ENCODE measurements at places on chromosomes 12 and 14. TPM values are rescaled to one million over a fixed set of nuclear protein-coding genes. Genes with fewer than 3 reads are reported as not detected.

DNA sequence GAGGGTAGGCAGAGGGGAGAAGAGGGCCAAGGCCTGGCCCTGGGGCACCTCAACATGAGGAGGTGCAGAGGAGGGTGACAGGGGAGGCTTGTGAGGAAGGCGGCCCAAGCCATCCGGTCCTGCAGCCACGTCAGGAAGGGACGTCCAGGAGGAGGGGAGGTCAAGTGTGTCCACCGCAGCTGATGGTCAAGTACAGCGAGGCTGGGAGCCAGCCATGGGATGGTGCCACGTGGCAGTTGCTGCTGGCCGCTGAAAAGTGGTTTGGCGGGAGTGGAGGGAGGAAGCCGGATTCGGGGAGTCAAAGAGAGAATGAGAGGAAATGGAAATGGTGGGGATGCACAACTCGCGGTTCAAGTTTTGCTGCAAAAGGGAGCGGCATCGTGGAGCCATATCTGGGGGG lies 41.2 kb downstream of the PRIMA1 start:
- no peak for DNase-seq

CELA1 gene
- not detected for total RNA-seq

GRCh38 chr12:15494329-15495046 lies 172.2 kb downstream of the PTPRO start:
- no peak for DNase-seq

SLC2A14 gene
- total RNA-seq: 0.13 TPM

TMEM52B gene
- total RNA-seq: not detected

GLIPR1L1 gene
- not detected for total RNA-seq

Data from activated CD8-positive, alpha-beta T cell treated with anti-CD3 and anti-CD28 coated beads, Interleukin-2, amount 10 ng/mL, durations not matched to agents 7 days and 5 days (primary cell).